Esophagus mucosa (tissue), 1 donor: ENCODE measurements at places on chromosomes 13 and 19. TPM values are rescaled to one million over a fixed set of nuclear protein-coding genes. Genes with fewer than 3 reads are reported as not detected.

The ATP4A gene
- total RNA-seq = not detected

The PRKACA gene
- total RNA-seq = 45.2 TPM

The DCLK1 gene
- 1.5 TPM for total RNA-seq

The TSKS gene
- 0.12 TPM for total RNA-seq
